ENCODE measurements at places on chromosomes 12 and 14.

DNA sequence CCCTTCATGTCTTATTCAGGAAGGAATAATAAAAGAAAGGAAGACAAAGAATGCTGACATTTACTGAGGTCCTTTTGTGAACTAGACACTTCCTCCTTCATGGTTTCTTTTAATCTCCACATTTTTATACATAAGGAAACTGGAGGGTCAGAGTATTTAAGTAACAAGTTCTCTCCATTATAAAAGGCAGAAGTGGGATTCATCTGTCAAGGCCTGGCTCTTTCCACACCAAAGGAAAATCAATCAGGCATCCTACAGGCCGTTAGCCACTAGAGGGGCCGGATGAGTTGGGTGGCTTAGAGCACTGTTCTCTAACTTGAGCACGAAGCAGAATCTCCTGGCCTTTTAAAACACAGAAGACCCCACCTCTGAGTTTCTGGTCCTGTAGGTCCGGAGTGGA lies 36.8 kb upstream of the NINJ2 start:
- DNase-seq = no peak

- peak; percentile 49 for DNase-seq
Measured at GRCh38 chr12:44875954-44876543, at the start of gene NELL2. TSS of gene NELL2 (minus strand) at chr12:44876315. CDS start at chr12:44875869, 446 bp downstream.

DNA sequence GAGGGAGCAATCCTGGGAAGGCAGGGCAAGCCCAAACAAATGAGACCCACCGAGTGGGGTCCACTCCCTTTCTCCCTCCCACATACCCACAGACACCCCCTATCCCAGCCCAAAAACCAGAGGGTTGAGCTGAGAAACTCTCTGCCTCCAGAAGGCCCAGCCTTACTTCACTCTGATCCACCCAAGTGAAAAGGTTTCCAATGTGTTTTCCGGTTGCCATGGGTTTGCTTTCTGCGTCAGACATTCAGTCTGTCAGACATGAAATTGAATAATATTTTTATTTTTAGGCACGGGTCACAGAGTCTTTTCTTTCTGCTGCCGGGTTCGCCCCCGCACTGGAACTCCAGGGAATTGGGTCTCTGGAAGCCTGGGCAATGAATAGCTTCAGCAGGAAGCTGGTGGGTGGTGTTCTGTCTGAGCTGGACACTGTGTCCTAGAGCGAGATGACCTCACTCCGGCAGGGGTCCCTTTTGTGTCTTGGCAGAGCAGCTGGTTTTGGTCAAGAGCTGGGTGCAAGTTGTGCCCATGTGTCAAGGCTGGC lies 69.8 kb upstream of the CLMN start:
- DNase-seq = no peak

DNA sequence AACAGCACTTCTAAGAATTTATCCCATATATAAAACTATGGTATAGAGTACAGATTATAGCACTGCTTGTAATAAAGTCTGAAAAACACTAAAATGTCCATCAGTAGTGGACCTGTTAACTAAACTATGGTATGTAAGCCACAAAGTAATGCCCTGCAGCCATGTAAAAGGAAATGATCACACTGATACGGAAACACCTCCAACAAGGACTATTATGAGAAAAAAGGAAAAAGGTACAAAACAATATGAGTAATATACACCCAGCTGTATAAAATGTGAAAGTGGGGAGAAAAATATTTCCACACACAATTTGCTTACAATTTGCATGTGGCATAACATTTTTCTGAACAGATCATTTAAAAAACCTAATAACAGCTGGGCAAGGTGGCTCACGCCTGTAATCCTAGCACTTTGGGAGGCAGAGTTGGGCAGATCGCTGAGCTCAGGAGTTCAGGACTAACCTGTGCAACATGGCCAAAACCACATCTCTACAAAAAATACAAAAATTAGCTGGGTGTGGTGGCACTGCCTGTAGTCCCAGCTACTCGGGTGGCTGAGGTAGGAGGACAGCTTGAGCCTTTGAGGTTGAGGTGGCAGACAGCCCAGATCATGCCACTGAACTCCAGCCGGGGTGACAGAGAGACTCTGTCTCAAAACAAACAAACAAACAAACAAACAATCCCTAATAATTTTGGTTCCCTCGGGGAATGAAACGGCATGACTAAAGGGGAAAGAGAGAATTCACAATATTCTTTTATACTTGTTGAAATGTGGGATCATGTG lies 250.5 kb downstream of the MED13L start:
- no peak for DNase-seq

DNA sequence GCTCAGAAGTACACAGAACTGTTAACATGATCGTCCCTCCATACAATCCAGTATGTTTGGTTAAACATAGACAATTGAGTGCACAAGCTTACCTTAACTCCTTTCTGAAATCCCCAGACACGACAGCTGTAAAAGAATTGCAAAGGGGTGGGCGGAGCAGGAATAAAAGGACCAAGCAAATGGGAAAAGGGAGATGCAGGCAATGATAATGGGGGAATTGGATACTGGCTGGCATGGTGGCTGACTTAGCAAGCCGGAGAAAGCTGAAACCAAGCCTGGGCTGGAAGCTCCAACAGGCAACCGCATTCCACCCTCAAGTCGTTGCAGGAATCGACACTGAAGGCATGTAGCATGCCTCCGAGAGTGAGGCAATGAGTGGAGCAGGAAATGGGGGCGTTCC lies 96.8 kb upstream of the TMEM132C start:
- DNase-seq = no peak

- DNase-seq = no peak
Measured at GRCh38 chr14:103743691-103744090, 28.1 kb downstream of the ZFYVE21 start.

DNA sequence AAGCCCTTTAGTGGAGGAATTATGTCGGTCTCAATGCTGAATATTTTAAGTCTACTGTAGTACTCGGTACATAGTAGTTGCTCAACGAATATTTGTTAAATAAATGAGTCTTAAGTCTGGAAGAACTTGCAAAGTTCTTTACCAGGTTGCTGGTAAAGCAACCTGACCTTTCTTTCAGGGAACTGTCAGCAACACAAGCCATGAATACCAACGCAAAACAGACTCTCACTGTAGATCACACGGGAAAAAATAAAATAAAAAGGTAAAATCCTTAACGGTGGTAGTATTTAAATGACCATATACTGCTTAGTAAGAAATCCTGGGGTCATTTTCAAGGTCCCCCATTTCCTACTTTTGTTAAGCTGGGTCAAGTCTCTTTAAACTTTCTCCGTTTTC lies 447 bp upstream of the NUBPL start:
- no peak for DNase-seq

- no peak for DNase-seq
Measured at GRCh38 chr12:62732861-62733427, 202.0 kb downstream of the PPM1H start.

- DNase-seq = no peak
Measured at GRCh38 chr14:99381688-99382060, 99.0 kb downstream of the SETD3 start.

GRCh38 chr14:105859717-105860614 lies 333.6 kb downstream of the TMEM121 start:
- DNase-seq = no peak

DNA sequence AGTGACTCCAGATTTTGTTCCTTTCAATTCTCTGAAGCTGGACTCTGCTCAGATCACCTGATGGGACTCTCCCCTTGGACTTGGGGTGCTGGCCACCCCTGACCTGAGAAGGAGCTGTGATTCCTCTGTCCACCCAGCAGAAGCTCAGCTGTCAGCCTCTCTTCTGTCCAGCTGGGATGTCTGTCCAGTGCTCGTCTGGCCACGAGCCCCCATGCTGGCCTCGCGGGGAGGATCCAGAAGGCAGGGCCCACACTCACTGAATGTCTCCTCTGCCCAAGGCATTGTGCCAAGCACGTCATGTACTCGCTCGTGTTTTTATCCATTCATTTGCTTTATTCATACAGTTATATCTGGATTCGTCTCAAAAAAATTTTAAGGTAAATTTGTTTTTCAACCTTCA lies 14.2 kb upstream of the SLC24A4 start:
- DNase-seq = no peak

DNA sequence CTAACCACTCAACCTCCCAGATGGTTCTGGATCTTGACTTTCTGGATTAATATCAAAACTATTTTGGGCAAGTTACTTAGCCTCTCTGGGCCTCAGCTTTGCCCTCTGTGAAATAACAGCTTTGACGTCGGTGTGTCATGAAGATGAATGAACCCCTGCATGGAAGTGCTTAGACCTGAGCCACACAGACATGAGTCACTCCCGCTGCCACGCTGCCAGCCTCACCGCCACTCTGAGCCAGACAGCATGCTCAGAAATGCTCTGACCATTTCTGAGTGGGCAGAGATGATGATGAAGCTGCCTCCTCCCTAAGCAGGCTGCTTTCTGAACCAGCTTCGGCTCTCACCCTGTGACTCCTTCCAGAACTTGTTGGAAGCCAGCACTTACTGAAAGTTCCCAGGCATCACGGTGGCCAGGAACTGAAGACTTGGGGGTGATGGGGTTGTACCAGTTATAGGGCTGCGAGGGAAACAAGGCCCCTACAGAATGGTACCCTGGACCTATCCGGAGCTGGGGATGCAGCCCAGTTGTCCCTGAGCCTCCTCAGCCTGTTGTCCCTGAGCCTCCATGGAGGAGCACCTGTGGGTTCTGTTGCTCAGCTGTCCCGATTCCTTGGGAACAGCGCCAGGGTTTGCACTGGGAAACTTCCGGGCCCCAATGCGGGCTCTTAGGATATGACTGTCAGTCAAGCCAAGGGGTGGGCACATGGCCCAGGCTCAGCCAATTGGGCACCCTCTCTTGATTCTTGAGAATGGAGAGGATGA lies 2.0 kb upstream of the CCDC197 start:
- DNase-seq = peak; percentile 34

DNA sequence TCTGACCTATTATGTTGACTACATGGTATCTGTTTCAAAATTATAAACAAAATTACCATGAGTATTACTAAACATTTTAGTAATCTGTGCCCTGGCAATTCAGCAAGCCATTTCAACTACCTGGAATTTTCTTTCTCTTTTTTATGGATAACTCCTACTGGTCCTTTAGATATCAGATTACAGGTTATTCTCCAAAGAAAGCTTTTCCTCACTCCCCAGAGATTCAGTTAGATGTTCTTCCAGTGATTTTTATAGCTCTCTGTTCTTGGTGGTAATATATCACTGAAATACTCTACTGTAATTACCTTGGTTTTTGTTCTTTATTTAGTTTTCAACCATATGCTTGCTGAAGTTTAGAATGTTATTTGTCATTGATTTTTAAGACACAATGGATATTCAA lies 930.2 kb upstream of the FOXG1 start:
- no peak for DNase-seq

DNA sequence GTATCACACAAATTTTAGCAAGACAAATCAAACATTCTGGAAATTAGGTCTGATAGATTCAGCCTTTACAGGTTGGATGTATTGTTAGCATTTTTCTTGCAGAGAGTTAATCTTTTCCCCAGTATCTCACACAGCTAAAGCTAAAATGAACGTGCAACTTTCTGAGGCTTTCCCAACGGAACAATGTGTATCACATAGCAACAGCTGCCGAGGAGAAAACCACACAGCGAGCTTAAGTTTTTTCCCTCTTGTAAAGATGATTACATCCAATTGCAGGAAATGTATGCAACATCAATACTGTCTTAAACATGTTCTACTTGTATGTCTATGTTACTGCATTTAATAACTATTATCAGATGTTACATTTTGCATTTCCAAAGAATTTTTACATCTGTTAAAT lies 182.2 kb downstream of the CCDC59 start:
- no peak for DNase-seq
